Transverse colon (tissue), 4 donors: ENCODE measurements at places on chromosomes 6 and 20. TPM values are rescaled to one million over a fixed set of nuclear protein-coding genes. Genes with fewer than 3 reads are reported as not detected.
A peak's percentile ranks its signal among the peaks of the same experiment; 100 is the strongest.

The UBR2 gene
- 49.9 TPM for total RNA-seq

DNA sequence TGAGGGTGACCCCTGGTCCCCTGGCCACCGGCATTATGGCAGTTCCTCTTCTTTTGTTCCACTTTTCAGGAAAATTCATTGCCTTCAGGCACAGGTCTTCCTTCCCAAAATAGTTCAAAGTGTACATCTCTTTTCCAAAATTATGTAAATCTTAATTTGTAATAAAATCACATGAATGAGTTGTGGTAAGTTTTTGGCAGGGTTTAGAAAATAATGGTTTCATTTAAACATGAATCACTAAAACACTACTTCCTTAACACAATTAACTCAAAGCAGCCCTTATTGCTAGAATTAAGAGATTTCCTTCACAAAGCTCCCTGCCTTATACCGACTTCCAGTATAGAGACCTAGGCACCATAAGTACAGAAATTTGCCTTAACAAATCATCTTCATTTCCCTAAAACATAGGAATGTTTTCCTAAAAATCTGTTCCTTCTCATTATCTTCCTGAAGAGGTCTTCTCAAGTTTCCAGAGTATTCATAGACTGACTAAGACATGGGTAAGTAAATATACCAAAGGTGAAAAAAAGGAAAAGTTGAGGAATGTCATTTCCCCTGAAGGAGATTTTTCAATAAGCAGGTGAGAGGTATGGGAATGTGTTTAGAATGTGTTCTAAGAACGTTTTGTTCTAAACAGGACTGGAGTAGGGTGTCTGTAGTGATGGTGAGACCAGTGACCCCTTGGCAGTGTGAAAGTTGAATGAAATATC, 148.2 kb upstream of the CITED2 start:
- no peak for DNase-seq
- no peaks in the 10 kb centered on the region for H3K27me3 ChIP-seq
- no peak overlapping the region for H3K27ac ChIP-seq
- H3K4me1 ChIP-seq = no peaks in the 10 kb centered on the region
- no peaks in the 10 kb centered on the region for H3K36me3 ChIP-seq
- H3K4me3 ChIP-seq = no peak overlapping the region

DNA sequence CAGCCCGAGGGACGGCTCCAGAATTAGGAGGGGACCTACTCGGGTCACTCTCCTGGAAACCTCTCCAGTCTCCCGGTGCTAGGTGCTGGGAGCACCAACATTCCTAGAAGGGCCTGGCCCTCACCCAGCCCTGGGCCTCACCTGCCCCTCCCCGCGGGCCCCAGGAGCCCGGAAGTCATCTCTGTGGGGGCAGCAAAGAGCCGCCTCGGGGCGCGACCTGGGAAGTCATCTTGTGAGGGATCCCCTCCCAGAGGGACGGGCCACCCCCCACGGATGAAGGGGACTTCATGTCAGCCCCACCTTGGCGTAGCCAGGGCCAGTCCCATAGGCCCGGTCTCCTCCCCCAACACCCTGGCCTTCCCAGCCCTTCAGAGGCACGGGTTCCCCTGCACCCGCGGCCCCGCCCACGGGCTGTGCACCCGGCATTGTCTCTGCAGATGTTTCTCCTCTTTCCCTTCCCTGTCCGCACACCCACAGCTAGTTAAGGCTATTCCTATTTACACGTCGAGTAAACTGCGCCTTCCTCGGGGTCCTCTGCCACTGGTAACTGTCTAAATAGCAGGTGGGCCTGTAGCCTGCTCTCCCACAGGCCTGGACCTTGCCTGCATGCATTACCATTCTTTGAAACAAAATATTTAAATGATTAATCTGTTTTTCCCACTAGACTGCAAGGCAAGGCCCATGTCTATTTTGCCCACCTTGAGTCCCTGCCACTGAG, 896 bp upstream of the RNASET2 start:
- peaks cover 4% of the 10 kb centered on the region for H3K4me1 ChIP-seq
- H3K27ac ChIP-seq = peak overlapping the region; percentile 98
- peak; percentile 79 for DNase-seq
- no peaks in the 10 kb centered on the region for H3K36me3 ChIP-seq
- H3K27me3 ChIP-seq = no peaks in the 10 kb centered on the region

- no peak for DNase-seq
- no peak overlapping the region for H3K4me3 ChIP-seq
- no peaks in the 10 kb centered on the region for H3K4me1 ChIP-seq
Observed at GRCh38 chr20:58048096-58048702, 180.3 kb downstream of the ANKRD60 start.

DNA sequence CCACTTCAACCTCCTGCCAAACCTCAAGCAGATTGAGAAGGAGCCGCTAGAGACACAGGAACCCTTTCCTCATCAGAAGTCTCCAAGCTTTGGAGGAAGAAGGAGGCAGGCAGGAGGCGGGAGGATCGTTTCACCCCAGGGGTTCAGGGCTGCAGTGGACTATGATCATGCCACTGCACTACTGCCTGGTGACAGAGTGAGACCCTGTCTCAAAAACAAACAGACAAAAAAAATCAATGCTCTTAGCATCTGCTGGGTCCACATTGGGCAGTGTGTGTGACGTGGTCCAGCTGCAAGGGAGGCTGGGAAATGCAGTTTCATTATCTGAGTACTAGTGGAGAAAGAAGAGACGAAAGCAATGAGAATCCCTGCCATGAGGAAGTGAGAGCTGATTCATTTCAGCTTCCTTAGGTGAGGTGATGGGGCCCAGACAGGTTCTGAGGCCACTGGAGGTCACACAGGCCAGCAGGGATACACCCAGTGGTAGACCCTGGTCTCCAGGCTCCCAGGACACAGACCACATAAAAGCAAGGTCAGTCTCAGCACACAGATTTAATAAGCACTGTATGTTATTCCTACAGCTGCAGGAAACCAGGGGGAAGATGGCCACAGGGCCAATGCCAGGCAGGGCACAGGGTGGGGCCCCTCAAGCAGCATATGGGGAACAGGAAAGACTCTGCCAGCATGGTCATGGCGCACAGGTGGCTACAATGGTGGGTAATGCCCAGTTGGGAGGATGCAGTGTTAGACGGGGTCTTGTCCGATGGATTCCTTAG, 4.3 kb downstream of the GFRA4 start:
- peaks cover 51% of the 10 kb centered on the region for H3K27me3 ChIP-seq
- no peak overlapping the region for H3K4me3 ChIP-seq
- H3K27ac ChIP-seq = no peak overlapping the region
- DNase-seq = no peak
- no peaks in the 10 kb centered on the region for H3K36me3 ChIP-seq

DNA sequence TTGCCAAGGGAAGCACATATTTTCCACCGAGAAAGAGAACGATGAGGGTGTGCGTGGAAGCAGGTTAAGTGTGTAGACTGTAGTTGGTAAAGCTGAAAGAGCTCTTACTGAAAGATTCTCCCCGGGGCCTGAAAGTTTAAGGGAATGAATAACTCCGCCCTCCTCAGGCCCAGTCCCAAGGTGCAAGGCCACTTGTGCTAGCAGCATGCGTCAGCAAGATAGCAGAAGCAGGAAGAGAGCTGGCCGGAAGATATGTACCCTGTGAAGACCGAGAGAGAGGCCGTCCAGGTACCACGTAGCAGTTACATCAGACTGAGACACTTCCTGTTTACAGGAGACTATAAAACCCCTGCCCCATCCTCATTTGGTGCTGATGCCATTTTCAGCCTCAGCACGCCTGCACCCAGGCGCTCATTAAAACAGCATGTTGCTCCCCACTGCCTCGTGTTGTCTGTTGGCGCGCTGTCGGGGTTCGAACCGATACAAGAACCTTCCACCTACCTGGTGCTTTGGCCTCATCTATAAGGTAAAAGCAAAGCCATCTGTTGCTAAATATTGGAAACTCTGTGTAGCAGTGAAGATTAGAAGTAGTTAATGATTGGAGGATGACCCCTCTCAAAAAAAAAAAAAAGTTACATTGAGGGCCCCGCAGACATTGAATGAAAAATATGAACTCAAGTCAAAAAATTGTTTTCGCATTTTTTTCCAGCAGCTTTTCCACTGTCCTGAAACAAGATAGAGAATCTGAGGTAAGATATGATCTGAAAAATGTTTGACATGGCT, 18.6 kb upstream of the FAM135A start:
- no peaks in the 10 kb centered on the region for H3K4me1 ChIP-seq
- H3K4me3 ChIP-seq = no peak overlapping the region
- no peak overlapping the region for H3K27ac ChIP-seq
- DNase-seq = no peak
- H3K36me3 ChIP-seq = no peaks in the 10 kb centered on the region
- H3K27me3 ChIP-seq = no peaks in the 10 kb centered on the region

- H3K4me1 ChIP-seq = no peaks in the 10 kb centered on the region
- no peak overlapping the region for H3K4me3 ChIP-seq
- H3K27ac ChIP-seq = no peak overlapping the region
Observed at GRCh38 chr6:93219447-93219846, 199.9 kb downstream of the EPHA7 start.

The OSTM1 gene
- total RNA-seq = 53.8 TPM

DNA sequence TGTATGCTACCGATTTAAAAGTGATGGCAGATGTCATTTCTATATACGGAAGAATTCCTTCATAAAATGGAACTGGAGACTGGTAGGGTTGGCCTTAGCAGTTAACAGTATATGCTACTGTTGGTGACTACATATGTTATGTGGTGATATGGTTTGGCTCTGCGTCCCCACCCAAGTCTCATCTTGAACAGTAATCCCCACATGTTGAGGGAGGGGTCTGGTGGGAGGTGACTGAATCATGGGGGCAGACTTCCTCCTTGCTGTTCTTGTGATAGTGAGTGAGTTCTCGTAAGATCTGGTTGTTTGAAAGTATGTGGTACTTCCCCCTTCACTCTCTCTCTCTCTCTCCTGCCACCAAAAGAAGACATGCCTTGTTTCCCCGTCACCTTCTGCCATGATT, 29.6 kb downstream of the RGS17 start:
- no peaks in the 10 kb centered on the region for H3K27me3 ChIP-seq
- no peak overlapping the region for H3K27ac ChIP-seq
- H3K4me3 ChIP-seq = no peak overlapping the region
- H3K4me1 ChIP-seq = no peaks in the 10 kb centered on the region

The SAMD5 gene
- 1.5 TPM for total RNA-seq

The HSPA12B gene
- total RNA-seq = 2.2 TPM

DNA sequence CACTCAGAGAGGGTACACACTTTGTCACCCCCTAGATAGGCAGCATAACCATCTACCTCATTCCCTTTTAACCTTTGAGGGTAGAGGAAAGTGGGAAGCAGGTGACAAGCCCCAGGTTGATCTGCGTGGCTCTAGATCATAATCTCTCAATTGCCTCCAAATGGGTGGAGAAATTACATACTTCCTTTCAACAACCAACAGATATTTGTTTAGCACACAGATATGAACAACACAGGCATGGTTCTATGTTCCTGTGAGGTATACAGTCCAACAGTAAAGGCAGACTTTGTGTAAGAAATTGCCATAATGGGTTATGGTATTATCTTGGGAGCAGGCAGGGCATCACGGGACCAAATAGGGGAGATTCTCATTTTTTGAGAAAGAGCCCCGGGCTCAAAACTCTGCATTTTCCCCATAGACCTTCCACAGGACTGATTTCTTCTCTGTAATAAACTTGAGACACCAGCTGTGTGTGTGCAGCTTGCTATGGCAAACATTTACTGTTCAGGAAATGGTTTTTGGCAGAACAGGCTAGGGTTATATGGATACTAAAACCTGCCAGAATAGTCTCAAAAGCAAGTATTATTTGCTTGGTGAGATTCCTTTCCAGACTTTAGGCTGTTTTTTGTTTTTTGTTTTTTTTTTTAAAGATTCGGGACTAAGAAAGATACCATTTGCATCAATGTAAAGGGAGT, 126.2 kb downstream of the CD164 start:
- H3K27ac ChIP-seq = peak overlapping the region; percentile 71
- no peak for DNase-seq
- H3K27me3 ChIP-seq = no peaks in the 10 kb centered on the region
- peaks cover 54% of the 10 kb centered on the region for H3K4me1 ChIP-seq
- no peak overlapping the region for H3K4me3 ChIP-seq

The ZNF831 gene
- total RNA-seq = 3.8 TPM

GRCh38 chr20:9458138-9458796, 56.1 kb upstream of the LAMP5 start:
- no peak for DNase-seq
- H3K27ac ChIP-seq = no peak overlapping the region
- no peaks in the 10 kb centered on the region for H3K27me3 ChIP-seq
- peaks cover 17% of the 10 kb centered on the region for H3K36me3 ChIP-seq
- H3K4me1 ChIP-seq = no peaks in the 10 kb centered on the region
- no peak overlapping the region for H3K4me3 ChIP-seq

GRCh38 chr6:37965964-37966676, 146.6 kb downstream of the ZFAND3 start:
- no peaks in the 10 kb centered on the region for H3K27me3 ChIP-seq
- H3K4me3 ChIP-seq = no peak overlapping the region
- no peak for DNase-seq
- H3K36me3 ChIP-seq = no peaks in the 10 kb centered on the region
- H3K4me1 ChIP-seq = no peaks in the 10 kb centered on the region

DNA sequence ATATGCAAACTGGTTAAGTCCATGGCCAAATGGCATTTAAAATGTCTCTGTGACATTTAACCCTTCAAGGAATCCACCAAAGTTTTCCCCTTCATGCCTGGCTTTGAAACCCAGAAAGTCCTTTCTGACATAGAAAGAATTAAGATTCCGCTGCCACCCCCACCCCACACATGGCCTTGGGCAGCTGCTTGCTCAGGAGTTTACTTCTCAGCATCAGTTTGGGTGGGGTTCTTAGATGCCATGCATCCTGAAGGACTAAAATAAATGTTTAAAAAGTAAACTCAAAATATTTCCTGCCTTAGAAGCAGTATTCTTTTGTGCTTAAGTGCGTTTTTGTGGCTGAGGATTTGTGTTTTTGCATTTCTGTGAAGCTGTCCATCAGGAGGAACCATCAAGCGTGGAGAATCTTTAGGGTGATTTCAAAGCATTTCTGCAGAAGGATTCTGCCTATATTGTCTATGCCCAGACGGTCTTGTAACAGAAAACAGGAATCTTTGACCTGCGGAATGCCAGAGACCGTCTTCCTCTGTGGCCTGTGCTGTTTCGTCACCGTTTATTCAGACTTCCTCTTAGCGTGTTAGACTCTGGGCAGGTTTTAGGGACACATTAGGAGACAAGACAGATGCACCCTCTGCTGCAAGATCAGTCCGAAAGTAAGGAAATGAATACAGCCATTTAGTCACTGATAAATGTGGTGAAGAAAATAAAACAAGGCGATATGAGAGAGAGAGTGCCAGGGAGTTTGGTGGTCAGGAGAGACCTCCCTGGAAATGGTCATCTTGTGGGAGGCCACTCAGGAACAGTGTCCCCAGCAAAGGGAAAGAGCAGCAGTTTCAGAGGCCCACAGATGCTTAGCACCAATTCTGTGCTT, 6.2 kb downstream of the DUSP22 start:
- DNase-seq = no peak
- H3K4me3 ChIP-seq = no peak overlapping the region
- peak overlapping the region; percentile 18 for H3K27ac ChIP-seq
- H3K36me3 ChIP-seq = no peaks in the 10 kb centered on the region
- no peaks in the 10 kb centered on the region for H3K27me3 ChIP-seq

The SPEF1 gene
- not detected for total RNA-seq

- H3K27me3 ChIP-seq = no peaks in the 10 kb centered on the region
- no peak overlapping the region for H3K4me3 ChIP-seq
- no peaks in the 10 kb centered on the region for H3K36me3 ChIP-seq
- peaks cover 7% of the 10 kb centered on the region for H3K4me1 ChIP-seq
- DNase-seq = no peak
Observed at GRCh38 chr6:112184951-112185350, 69.4 kb downstream of the LAMA4 start.

GRCh38 chr20:31630187-31630790, 7.4 kb upstream of the COX4I2 start:
- no peaks in the 10 kb centered on the region for H3K4me1 ChIP-seq
- H3K27ac ChIP-seq = no peak overlapping the region
- no peak overlapping the region for H3K4me3 ChIP-seq
- H3K36me3 ChIP-seq = no peaks in the 10 kb centered on the region
- DNase-seq = no peak
